Activated CD4-positive, alpha-beta T cell treated with anti-CD3 and anti-CD28 coated beads, Interleukin-2, Interleukin-6, amounts not matched to agents 100 ng/mL and 50 ng/mL, durations not matched to agents 16 hours and 8 hours (primary cell): ENCODE measurements at places on chromosomes 2 and 18.

GRCh38 chr2:142870526-142870925 is 6.9 kb upstream of the KYNU start:
- DNase-seq: no peak

DNA sequence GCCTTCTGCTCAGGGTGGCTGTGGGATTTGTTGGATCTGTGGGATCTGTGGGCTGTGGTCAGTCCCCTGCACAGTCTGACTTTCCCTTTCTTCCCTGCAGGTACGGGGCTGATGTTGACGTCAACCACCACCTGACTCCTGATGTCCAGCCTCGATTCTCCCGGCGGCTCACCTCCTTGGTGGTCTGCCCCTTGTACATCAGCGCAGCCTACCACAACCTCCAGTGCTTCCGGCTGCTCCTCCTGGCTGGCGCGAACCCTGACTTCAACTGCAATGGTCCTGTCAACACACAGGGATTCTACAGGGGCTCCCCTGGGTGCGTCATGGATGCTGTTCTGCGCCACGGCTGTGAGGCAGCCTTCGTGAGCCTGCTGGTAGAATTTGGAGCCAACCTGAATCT is 17.5 kb downstream of the ASB1 start:
- no peak for DNase-seq

DNA sequence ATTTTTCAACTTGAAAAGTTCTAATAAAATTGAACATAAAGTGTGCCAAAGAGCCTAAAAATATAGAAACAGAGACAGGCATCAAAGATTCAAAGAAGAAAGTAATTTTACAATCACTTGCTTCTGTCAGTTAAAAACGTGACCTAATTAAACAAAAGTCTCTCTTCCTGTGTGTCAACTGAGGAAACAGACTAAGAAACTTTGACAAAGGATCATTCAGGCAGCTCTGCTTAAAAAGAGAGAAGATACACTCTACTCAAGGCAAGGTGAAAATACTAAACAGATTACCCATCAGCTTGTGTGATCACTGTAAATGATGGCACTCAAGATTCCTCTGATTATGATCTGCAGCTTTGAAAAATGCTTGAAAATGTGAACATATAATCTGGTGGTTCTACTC is 47.8 kb downstream of the DYM start:
- DNase-seq: no peak

DNA sequence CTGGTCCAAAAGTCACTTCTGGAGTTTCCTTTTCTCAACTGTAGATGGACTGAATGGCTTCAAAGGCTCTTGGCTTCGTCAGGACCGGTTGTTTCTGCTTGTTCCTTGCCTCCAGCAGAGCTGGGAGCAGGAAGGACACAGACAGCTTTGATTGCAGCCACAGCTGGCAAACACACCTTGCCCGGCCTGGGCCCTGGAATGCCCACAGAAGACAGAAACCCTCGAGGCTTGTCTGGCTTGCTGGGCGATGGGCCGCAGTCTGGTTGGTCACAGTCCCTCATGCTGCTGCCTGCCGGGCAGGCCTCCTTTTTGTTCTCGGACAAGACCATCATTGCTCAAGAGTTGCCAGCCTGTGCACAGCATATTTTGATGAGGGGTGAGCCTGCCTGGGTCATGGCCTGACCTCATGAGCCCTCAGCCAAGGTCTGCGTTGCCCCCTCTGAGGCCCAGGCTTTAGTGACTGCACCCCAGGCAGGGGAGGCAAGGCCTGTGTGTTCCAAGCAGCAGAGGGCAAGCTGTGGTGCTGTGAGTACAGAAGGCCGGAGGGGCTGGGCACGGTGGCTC is 37.8 kb downstream of the ATP6V1C2 start:
- DNase-seq: no peak

GRCh38 chr18:11500153-11501122 is 109.0 kb upstream of the SLC35G4 start:
- no peak for DNase-seq

GRCh38 chr2:182646763-182647498 is 69.1 kb upstream of the DNAJC10 start:
- no peak for DNase-seq

DNA sequence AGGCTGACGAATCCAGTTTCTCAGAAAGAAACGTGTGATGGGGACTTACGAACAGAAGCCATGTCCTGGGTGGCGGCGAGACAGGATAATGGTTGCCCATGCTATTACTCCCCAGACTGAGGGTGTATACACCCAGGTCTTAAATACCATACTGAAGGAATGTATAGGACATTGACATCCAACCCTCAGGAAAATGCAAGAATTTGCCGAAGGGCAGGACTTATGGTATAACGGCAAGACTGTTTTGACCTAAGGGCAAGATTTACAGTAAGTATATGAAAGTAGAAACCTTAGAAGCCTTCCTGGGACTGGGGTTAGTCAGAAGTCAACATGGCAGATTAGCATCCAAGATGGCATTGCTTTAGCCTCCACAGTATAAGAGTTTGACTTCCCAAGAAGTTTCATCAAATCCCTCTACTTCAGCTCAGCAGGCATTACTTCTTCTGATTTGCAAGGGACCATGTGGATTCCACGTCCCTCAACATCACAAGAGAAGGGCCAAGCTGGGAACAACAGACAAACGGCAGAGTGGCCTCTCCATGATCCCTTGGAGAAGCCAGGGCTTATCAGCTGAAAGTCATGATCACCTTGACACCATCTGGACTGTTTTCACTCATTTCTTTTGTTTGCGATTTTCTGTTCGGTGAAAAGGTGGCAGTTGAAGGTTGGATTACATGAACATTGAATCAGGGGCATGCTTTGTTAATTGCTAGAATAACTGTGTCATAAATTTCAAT is 21.1 kb downstream of the ST3GAL5 start:
- no peak for DNase-seq

DNA sequence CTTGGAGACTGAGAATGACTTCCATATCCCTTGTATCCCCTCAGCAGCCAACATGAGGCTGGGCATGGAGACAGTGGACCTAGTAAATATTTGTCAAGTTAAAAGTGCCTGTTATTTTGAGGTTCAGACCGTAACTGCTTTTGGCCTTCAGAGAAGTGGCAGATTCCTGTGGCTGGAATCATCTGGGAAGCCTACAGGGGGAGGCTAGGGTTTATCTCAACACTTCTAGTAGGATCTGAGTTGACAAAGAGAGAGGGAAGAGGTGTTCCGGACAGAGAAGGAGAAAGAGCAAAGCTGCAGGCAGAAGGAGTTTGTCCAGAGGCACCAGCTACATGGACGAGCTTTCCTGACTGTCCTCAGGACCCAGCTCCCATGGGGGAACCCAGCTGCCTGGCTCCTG is 27.0 kb downstream of the SLC14A2 start:
- no peak for DNase-seq

- DNase-seq: no peak
Measured at GRCh38 chr2:100692381-100692780, 127.6 kb upstream of the NPAS2 start.

DNA sequence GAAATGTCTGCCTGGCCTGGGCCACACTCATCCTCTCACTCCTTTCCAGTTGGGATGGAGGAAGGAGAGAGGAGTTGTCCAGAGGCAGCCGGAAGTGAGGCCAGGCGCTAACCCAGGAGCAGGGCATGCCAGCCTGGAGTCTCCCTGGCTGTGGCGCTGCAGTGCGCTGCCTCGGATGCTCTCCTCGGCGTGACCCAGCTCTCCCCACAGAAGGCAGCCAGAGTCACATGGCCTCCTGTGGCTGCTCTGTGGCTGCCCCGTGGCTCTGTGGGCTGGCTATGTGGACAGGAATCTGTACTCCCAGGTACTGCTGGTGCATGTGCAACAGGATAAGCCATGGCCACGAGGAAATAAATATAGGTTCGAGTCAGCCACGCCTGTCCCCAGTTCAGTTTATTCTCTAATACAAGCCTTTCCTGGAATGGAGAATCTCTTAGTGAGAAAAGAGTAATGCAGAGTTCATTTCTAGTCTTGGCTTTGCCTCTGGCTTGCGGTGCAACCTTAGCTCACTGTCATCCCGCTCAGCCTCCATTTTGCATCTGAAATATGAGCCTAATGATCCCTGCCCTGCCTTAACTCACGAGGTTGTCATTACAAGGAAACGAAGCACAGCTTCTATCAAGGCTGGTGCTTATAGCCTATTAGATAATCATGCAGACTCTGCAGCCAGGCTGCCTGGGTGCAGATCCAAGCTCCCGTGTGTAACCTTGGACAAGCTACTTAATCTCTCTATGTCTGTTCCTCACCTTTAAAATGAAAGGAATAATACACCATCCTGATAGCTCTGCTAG is 106.3 kb downstream of the ANTXR1 start:
- DNase-seq: no peak

DNA sequence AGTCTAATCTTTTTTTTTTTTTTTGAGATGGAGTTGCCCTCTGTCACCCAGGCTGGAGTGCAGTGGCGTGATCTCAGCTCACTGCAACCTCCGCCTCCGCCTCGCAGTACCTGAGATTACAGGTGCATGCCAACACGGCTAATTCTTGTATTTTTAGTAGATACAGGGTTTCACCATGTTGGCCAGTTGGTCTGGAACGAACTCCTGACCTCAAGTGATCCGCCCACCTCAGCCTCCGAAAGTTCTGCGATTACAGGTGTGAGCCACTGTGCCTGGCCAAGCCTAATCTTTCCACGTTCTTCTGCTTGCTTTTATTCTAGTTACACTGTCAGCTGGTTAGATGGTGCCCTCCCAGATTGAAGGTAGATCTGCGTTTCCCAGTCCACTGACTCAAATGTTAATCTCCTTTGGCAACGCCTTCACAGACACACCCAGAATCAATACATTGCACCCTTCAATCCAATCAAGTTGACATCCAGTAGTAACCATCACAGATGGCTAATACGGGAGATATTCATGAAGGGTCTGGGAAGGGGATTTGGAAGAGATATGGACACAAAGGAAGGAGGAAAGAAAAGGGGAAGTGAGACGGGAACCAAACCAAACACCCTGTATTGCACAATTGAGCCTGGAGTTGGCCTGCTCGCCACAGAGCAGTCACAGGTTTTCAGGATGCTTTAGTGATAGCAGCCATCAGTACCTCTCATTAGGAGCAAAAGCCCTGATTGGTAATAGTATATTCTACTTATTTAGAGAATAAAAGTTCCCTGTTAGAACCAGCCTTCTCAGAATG is 229.8 kb downstream of the PIK3C3 start:
- DNase-seq: no peak

GRCh38 chr2:218381916-218382366 is at the start of gene SLC11A1:
Gene SLC11A1, plus strand, starts transcription at chr2:218382273. Its CDS starts 96 bp downstream, at chr2:218382369.
- no peak for DNase-seq

DNA sequence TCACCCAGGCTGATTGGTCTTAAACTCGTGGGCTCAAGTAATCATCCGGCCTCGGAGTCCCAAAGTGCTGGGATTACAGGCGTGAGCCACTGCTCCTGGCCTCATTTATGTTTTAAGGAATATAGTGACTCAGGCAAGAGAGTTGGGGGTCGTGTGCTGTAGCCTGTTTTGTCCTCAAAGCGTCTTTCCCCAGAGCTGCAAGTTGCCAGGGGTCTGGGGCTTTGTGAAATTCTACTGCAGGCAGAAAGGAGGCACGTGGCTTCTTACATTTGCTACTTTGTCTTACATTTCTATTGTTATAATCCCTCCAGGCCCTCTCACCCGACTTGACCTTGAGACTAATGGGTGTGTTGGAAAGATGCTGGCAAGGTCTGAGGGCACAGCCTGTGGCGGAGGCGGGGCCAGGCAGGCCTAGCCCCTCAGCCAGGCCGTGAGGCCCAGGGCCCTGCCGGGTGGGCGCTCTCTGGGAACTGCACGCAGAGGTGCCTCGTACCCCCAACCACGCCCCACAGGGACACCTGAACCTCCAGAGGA is 85.8 kb upstream of the NDUFV2 start:
- no peak for DNase-seq

GRCh38 chr2:39145906-39146421 is 25.1 kb upstream of the SOS1 start:
- no peak for DNase-seq

- DNase-seq: no peak
Measured at GRCh38 chr2:69298261-69298660, 88.8 kb downstream of the GFPT1 start.

- DNase-seq: no peak
Measured at GRCh38 chr18:76055025-76055424, 440.0 kb downstream of the ZNF516 start.

DNA sequence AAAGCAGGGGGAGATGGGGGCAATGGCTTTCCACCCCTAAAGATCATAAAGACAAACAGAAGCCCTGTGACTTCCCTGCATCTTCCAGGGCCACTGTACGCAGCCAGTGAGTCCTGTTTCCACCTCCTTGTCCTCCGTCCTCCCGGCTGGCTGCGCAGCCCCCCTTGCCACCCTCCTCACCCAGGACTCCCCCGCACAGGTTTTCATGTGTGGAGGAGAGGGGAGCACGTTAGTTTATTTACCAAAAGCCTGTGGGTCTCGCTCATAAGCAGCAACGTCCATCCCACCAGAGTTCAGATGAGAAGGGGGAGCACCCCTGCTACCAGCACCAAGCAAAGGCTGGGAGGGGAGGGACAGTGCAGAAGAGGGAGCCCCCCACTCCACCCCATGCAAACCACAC is 11.7 kb downstream of the CYP26B1 start:
- no peak for DNase-seq

DNA sequence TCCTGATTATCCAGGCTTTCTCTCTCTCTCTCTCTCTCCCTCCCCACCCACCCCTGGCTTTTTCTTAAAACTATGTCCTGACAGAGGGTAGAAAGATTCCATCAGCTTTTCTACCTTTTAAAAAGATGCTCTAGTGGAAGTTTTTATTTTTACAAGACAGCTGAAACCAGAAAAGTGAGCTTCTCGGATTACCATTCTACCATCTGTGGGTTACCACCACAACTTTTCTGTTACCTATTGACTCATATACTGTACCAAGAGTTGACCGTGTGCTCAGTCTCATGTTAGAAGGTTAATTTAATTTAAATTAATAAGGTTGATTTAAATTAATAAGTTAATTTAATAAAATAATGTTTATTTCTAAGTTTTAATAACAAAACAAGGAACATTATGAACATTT is 137.6 kb downstream of the UPP2 start:
- no peak for DNase-seq

- no peak for DNase-seq
Measured at GRCh38 chr2:43038696-43039094, 187.7 kb downstream of the ZFP36L2 start.

GRCh38 chr2:26246818-26247217 is 2.1 kb downstream of the HADHB start:
- DNase-seq: peak; percentile 45

DNA sequence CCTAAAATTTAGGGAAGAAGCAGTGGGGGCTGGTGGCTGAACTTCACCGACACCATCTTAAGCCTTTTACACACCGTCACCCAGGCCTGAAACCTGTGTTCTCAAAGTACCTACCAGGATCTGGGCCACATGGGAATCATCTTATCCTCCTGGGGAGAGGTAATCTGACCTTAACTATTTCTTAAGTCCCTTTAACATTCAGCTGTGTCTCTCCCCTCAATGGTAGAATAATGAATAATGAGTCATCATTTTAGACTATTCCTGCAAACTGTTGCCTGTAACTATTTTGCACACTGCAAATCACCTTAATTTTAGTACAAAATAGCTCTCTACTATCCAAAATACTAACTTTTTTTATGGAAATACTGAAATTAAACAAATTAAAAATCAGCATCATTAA is 149.4 kb upstream of the KLF7 start:
- no peak for DNase-seq
